ENCODE measurements at places on chromosomes 6 and 20.

DNA sequence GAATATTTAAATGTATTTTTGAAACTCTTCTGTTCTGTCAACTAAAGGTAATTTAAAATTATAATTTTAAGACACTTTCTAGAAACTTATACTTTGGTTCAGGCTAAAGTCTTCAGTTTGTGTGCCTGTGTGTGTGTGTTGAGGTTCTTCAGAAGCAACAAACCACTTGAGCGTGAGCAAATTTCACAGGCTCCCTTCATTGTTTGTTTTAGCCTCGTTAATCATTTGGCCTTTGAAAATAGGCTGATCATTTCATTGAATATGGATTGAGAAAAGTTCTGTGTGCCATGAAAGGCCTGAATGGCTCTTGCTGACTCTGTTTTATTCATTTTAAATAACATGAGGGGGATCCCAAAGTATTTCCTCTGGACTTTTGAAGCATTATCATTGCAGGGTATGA lies 420.1 kb downstream of the CDKAL1 start:
- DNase-seq: no peak

DNA sequence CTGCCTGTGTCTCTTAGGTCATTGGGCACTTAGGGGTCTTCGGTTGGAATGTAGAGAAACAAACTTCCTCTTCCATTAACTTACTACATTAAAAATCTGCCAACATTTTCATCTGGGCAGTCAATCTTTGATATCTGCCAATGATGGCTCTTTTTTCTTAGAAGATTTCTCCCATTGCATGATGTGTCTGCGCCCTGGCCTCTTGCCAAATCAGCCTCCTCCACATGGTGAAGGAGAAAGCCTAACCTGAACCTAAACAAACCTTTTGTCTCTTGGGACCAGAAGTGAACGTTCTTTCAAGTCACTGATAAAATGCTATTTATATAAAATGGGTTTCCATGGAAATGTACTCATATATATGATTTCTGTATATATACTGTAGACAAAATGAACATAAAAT lies 998.9 kb upstream of the GJE1 start:
- DNase-seq: no peak

DNA sequence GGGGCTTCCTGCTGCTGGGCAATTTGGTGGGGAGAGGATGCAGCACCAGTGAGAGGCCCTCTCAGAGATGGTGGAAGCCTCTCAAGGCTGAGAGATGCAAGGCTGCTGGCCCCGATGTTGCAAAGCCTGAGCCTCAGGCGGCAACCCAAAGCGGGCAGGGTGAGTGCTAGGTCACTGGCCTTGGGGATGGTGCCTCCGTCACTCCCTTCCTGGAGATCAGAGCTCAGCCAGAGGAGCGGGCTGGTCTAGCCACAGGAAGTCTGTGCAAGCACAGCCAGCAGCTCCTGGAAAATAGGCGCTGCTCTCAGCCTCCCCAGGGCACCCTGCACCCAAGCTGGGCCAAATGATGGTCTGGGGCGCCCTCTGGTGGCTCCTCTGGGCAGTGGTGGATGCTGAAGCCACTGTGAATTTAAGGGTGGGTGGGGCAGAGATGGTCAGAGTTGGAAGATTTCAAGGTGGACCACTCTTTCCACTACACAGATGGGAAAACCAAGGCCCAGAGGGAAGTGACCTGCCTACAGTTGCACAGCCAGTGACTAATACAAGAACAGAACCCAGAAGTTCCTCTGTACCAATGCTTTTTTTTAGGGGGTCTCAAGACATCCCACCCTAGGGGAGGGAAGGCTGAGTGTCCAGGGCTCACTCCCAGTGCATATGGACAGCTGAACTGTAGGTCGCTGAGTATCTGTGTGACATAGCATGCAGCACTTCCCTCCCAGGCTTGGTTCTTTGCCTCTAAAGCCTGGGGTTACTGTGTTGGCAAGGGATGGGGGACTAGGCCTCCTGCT lies 20.8 kb downstream of the C20orf203 start:
- DNase-seq: peak; percentile 14

GRCh38 chr6:15301179-15302006 lies 55.5 kb downstream of the JARID2 start:
- no peak for DNase-seq

GRCh38 chr6:129621252-129621651 lies 88.7 kb downstream of the ARHGAP18 start:
- no peak for DNase-seq

GRCh38 chr6:7644417-7644816 lies 54.4 kb downstream of the SNRNP48 start:
- no peak for DNase-seq

DNA sequence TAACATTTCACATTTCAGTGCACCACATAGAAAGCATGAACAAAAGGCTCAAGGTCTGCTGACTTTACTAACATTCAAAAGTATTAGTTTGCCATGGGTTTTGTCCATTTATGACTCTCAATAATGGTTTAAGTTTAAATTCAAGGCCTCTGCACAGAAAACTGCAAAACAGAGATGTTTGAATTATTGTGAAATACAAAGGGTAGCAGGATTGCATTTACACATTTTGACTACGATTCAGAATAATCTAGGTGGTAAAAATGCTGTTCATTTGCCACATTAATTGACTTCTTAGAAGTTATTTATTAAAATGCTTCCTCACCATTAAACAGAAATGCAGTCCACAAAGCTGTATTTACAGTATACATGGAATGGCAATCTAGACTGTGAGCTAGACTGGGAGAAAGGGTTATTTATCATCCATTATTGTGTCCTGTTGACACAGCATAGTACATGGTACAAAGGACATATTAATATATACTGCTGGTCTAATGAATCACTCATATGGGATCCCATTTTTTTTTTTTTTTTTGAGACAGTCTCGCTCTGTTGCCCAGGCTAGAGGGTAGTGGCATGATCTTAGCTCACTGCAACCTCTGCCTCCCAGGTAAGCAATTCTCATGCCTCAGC lies 18.0 kb downstream of the USP49 start:
- no peak for DNase-seq

DNA sequence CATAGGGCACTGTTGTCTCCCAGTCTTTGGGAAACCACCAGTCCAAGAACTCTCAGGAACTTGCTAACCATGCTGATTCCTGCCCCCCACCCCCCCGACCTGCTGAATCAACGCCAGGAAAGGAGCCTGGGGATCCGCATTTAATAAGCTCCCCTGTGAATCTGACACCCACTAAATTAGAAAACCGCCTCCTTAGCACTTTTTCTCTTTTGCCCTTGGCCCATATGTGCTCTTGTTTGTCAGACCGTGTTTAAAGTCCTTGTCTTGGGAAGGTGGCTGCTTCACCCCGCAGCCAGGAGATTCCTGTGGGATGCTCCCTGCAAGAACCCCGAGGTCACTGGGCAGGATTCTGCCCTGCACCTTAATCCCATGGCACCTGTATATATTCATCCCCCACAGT lies 15.7 kb upstream of the FOXP4 start:
- DNase-seq: no peak

DNA sequence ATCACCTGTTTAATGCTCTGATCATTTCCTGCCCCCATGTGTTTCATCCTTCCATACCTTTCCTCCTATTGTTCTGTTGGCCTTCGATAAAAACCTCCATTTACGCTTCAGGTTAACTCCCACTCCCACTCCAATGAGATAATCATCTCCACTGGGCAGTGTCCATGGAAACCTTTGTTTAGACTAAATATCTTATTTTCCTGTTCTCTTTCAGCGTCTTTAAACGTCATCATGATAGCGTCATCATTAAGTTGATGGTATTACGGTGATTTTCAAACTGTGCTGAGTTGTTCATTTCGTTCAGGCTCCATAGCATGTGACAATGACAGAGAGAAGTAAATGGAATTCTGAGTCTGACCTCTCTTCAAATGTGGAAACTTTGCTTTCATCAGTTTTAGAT lies 970.5 kb upstream of the SLC35B3 start:
- no peak for DNase-seq

DNA sequence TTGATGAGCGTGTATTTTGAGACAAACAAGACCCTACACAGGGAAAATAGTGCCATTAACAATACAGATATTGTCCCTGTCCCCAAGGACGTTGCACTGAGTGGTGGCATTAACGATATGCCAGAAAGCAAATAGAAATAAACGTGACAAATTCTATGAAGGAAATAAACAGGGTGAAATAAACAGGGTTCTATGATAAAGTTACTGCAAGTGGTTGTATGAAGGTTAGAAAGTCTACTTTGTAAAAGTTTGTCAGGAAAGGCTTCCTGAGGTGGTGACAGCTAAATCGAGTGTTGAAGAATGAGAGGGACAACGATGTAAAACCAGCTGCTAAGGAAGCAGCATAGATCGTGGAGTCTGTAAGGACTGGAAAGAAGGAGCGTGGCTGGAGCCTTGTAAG lies 380.2 kb downstream of the LAMA2 start:
- DNase-seq: no peak

- no peak for DNase-seq
Observed at GRCh38 chr6:146040360-146040759, 11.5 kb downstream of the GRM1 start.

GRCh38 chr6:15763364-15763763 lies 100.5 kb upstream of the DTNBP1 start:
- DNase-seq: no peak

DNA sequence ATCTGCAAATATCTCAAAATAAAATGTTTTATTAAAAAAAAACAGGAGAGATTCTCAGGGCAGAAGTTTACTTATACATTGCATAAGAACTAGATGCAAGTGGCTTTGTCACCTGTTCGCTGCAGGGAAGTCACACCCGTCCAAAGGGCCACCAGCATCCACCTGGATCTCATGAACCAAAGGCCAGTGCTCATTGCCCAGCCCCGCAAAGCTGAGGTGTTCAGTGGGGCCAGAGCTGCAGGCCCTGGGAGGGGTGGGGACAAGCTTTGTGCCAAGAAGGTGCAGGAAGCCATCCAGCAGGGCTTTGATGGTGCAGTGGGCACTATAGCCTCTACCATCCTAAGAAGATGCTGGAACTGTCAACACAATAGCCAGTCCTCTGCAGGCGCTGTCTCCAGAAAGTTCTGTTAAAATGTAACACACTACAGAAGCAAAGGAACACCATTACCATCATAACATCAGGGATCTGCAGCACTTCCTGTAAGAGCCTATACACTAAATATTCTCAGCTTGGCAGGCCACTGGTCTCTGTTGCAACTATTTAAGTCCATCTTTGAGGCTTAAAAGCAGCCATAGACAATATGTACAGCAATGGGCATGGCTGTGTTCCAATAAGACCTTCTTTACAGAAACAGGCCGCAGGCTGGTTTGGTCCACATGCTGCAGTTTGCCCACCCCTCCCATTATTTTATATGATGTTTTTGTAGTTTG lies 15.7 kb upstream of the CD93 start:
- DNase-seq: no peak

DNA sequence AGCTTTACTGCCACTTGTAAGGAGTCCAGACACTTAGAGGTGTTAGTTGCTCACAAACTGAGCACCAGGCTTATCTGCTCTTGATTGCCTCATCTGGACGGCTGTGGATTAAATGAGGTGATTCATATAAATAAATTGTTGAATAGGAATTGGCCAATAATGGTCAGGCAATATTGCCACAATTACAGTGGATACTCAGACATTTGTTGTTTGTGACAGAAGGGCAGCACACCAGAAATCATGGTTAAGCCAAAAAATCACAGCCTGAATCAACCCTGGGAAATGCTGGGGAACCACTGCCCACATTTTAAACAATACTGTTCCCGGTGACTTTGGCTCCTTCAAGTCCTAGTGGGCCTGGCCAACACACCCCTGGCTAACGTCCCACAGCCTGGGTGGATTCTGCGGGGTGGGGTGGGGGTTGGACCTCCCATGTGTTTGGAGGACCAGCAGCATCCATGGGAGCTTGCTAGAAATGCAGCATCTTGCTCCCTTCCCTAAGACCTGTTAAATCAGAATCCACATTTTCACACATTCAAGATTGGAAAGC lies 29.5 kb upstream of the SPDEF start:
- DNase-seq: no peak

DNA sequence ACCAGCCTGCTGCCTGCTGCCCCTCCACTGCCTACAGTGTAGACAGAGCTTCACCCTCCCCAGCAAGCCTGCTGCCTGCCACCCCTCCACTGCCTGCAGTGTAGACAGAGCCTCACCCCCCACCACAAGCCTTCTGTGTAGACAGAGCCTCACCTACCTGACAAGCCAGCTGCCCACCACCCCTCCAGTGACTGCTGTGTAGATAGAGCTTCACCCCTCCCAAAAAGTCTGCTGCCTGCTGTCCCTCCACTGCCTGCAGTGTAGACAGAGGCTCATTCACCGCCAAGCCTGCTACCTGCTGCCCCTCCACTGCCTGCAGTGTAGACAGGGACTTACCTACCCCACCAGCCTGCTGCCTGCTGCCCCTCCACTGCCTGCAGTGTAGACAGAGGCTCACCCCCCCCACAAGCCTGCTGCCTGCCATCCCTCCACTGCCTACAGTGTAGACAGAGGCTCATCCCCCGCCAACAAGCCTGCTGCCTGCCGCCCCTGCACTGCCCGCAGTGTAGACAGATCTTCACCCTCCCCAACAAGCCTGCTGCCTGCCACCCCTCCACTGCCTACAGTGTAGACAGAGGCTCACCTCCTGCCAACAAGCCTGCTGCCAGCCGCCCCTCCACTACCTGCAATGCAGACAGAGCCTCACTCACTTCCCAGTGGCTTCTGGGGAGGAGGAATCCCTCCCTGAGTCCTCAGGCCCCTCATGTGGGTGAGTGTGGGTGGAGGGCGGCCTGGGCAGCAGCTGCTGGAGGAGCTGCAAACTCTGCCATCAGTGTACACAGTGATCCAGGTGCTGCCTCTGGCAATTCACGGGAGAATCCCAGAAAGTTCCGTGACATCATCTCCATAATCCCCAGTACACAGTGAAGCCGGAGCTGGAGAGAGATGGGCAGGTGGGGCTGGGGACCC lies 140.9 kb downstream of the DLL1 start:
- no peak for DNase-seq

- no peak for DNase-seq
Observed at GRCh38 chr6:143536461-143536865, 24.9 kb upstream of the FUCA2 start.

GRCh38 chr6:149864578-149865535 lies 698 bp upstream of the LRP11 start:
- DNase-seq: no peak

- no peak for DNase-seq
Observed at GRCh38 chr6:17472653-17473183, 79.3 kb downstream of the CAP2 start.

- DNase-seq: no peak
Observed at GRCh38 chr6:96923871-96924493, 546 bp upstream of the KLHL32 start.

DNA sequence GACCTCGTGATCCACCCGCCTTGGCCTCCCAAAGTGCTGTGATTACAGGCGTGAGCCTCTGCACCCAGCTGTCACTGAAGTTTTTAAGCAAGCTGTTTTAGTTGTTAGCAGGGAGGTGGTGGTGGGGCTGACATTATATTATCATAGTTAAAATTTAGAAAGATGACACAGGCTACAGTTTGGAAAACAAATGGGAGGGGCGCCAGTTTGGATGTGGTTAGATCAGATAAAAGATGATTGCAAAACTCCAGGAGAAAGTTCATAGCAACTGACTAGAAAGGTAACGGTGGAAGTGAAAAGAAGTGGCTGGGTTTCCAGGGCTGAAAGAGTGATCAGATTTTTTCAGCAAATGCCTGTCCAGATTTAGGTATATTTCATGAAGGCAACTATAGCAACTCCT lies 311.9 kb upstream of the CITED2 start:
- no peak for DNase-seq

GRCh38 chr6:52566853-52567279 lies 10.0 kb downstream of the TRAM2 start:
- peak; percentile 90 for DNase-seq
